Astrocyte of the spinal cord (primary cell): ENCODE measurements at places on chromosomes 6 and 20.

GRCh38 chr6:127554435-127555006, 22.5 kb upstream of the C6orf58 start:
- peak; percentile 34 for DNase-seq

- no peak for DNase-seq
These were observed 25.7 kb downstream of the SLC2A4RG start for GRCh38 chr20:63765082-63765873.

GRCh38 chr6:125922322-125922860, 34.2 kb upstream of the HINT3 start:
- no peak for DNase-seq

- DNase-seq: no peak
These were observed 145.1 kb downstream of the CD24 start for GRCh38 chr6:106829451-106829850.

DNA sequence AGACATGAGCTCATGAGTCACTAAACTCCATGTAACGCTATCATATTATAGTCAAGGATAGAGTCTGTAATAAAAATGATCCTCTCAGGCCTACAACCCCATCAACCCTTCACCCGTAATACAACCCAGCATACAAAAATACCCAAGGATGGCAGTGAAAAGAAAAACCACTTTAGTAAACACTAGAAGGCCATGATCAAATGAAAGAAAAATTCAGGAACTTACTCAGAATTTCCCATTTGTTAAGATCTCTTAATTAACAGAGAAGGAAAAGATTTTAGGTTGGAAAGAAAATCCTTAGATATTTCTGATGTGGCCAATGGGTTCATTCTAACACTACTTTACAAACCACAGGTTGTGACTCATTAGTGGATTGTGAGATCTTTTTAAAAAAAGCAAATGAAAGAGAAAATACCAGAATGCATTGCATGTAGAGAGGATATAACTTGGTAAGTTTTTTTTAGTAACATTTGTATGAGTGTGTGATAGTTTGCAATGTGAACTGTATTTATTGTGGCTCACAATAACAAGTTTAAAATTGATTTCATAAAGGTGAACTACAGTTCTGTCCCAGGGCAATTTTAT, 8.0 kb upstream of the UBE2J1 start:
- DNase-seq: peak; percentile 75

GRCh38 chr6:13375360-13375878, 47.1 kb upstream of the TBC1D7 start:
- no peak for DNase-seq

GRCh38 chr6:17415321-17415720, 21.9 kb downstream of the CAP2 start:
- DNase-seq: no peak

DNA sequence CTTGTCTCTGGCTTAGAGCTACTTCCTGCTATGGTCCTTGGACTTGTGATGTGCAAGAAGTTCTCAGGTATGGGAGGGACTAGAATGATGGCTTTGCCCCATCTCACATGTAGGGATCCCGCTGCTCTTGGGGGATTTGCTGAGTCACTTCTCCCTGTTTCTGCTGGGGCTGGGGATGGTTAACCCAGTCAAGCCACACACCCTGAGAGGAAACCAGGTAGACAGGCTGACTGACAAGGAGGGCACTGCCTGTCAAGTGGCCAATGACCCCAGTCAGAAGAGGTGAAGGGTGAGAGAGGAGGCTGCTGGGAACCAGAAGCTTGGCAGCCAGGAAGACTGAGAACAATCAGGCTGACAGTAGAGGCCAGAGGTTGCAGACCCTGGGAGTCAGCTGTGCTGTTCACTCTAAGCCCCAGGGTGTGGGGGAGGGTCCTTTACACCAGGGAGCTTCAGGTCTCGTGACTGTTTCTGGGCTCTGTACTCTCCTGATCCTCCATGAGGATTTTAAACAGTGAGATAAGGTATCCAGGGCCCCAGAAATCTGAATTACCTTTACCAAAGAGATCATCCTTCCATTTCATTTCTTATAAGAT, 34.6 kb downstream of the HLA-F start:
- no peak for DNase-seq

DNA sequence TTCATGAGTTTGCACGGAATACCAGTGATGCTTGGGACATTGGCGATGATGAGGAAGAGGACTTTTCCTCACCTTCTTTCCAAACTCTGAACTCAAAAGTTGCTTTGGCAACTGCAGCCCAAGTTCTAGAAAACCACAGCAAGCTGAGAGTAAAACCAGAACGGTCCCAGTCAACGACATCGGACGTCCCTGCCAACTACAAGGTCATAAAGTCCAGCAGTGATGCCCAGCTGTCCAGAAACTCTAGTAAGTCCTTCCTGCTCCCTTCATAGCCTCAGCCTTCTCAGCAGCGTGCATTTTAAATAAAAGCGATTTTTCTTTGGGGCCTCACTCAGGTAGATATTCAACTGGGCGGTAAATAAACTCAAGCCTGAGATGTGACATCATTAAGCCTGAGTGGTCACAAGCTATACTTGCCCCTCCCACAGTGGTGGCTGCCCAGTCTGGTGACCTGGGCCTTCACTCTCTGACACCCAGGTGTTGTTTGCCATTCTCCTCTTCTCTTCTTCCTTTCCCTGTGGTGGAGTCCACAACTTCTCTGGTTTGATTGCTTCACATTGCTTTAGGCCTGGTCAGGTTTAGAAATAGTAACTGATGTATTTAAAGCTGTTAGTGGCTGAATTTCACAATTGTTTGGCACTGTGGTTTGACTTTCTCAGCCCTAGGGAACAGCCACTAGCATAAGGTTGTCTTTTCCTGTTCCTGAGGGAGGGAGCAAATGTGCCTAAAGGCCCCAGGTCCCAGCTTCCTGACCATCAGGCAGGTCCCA, 21.6 kb upstream of the TMEM217 start:
- DNase-seq: peak; percentile 24

GRCh38 chr20:15789079-15789478, 784.2 kb downstream of the KIF16B start:
- no peak for DNase-seq

- no peak for DNase-seq
These were observed 44.5 kb upstream of the GJE1 start for GRCh38 chr6:142087950-142088857.

GRCh38 chr6:5208057-5208456, 52.7 kb downstream of the LYRM4 start:
- no peak for DNase-seq

GRCh38 chr6:125812394-125813292, 21.9 kb downstream of the NCOA7 start:
- peak; percentile 96 for DNase-seq

GRCh38 chr20:48453477-48454093, 374.2 kb downstream of the PREX1 start:
- DNase-seq: no peak

GRCh38 chr6:149364557-149364956, 35.5 kb upstream of the SUMO4 start:
- no peak for DNase-seq

DNA sequence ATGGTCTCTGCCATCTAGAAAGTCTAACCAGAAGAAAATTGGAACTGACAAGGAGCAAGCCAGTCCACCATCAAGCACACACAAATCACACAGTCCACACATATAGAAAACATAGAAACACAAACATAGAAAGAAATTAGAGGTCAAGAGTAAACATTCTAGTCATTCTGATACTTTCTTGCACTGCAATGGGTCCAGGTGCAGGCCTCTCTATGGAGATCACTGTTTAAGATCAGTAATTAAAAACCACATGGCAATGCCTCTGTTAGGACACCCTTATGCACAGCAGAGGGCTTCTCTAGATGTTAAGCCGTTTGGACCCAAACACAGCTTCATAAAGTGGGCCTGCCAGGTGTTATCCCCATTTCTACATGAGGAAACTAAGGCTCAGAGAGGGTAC, 42.8 kb upstream of the SLC22A23 start:
- DNase-seq: no peak

GRCh38 chr6:5481033-5481432, 219.7 kb downstream of the FARS2 start:
- no peak for DNase-seq

- peak; percentile 22 for DNase-seq
These were observed 1082.4 kb upstream of the MAP3K7 start for GRCh38 chr6:91669154-91669870.

DNA sequence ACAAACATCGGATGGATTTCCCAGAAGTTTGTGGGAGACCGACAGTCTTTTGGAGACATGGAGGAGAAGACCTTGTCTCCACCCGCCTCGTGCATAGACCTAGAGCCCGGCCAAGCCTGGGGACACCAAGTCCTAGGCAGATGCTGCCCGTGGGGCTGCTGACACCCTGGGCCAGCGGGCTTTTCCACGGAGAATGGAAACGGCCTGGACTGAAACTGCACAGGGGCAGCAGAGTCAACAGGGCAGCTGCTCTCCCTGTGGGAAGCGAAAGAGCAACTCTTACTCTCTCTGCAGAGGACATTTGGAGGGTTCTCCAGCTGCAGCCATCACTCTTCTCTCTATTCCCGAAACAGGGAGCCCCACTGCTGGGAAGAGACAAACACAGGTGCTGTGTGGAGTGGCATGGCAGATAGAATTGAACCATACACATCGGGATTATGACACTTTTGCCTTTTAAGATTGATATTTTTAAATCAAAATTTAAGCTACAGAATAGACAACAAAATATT, 401.2 kb downstream of the THBS2 start:
- DNase-seq: no peak

- peak; percentile 49 for DNase-seq
These were observed 62.2 kb downstream of the FILIP1 start for GRCh38 chr6:75431379-75431778.

- no peak for DNase-seq
These were observed 1168.4 kb upstream of the CITED2 start for GRCh38 chr6:140542863-140543262.

DNA sequence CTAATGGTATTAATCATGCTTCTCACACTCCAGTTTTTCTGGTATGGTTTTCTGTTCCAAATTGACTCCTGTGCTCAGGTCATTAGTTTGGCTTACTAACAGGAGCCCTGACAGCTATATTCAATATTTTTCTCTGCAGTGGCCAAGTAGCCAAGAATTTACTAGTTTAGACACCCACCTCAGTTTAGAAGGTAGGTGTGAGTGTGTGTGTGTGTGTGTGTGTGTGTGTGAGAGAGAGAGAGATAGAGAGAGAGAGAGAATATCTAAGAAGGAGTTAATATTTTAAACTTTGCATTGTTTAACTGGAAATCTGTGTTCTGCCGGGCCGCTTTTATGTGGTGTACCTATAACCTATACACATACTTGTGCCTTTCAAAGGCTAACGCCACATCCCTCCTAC, 18.5 kb downstream of the JARID2 start:
- no peak for DNase-seq

DNA sequence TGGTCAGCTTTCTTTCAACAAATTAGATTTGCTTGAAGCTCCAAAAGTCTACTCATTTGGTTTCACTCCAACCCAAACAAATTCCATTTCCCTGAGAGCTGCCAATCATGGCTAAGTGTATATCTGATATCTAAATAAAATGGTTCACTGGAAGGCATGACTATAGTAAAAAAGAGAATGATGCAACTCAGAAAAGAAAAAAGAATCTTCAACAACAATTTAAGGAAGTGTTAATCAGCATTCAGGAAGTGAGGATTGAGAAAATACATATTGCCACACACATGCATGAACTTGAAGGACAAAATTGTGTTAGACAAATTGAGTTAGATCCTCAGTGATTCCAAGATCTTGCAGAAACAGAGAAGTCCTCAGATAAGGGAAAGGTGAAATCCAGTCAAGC, 972.9 kb upstream of the FLRT3 start:
- DNase-seq: no peak
